Stimulated activated CD4-positive, alpha-beta T cell treated with anti-CD3 and anti-CD28 coated beads, Interleukin-15, amount 100 ng/mL, for 48 hours (primary cell): ENCODE measurements at places on chromosomes 12 and 14.

DNA sequence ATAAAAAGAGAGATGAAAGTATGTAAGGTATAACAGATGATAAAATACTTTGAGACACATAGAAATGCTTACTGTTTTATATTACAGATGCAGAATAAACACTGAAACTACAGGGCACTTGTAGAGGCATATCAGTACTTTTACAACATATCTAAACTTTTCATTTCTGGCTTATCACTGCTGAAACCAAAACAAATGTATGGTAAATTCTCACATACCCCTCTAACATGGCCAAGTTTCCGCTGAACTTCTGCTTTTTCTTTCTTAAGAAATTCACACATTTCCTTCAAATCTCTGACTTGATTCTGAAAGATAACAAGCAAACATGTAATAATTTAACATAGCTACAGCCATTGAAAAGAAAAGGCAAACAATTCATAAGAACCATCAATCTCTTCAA is 33.3 kb upstream of the C12orf50 start:
- DNase-seq: no peak

- DNase-seq: no peak
Observed at GRCh38 chr14:89498878-89499277, 81.8 kb upstream of the FOXN3 start.

- no peak for DNase-seq
Observed at GRCh38 chr12:131223171-131223761, 269.6 kb downstream of the ADGRD1 start.

- DNase-seq: peak; percentile 15
Observed at GRCh38 chr12:125773033-125773640, 707.9 kb downstream of the AACS start.

- DNase-seq: no peak
Observed at GRCh38 chr12:43692064-43692463, 66.5 kb downstream of the PUS7L start.

DNA sequence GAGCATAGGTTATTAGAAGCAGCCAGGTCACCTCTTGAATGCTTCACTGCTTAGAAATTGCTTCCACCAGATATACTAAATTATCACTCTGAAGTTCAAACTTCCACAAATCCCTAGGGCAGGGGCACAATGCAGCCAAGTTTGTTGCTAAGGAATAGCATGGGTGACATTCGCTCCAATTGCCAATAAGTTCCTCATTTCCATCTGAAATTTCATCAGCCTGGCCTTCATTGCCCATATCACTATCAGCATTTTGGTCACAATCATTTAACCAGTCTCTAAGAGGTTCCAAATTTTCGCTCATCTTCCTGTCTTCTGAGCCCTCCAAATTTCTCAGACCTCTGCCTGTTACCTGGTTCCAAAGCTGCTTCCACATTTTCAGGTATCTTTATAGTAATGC is 356.1 kb downstream of the DAD1 start:
- DNase-seq: no peak

DNA sequence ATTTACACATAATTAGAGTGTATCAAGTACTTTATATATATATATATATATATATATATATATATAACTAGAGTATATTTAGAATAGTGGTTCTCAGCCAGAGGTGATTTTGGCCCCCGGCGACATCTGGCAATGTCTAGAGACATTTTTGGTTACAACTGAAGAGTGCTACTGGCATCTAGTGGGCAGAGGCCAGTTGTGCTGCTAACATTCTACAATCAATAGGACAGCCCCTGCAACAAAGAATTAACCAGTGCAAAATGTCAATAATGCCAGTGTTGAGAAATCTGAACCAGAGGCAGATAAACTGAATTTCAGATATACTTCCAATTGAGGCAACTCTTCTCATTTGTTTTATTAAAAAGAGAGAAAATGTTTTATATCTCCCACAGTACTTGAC is 8.9 kb downstream of the GTF2A1 start:
- no peak for DNase-seq

- DNase-seq: no peak
Observed at GRCh38 chr14:58082011-58082410, 70.0 kb downstream of the ARMH4 start.
